ENCODE measurements at places on chromosomes 12 and 14.

DNA sequence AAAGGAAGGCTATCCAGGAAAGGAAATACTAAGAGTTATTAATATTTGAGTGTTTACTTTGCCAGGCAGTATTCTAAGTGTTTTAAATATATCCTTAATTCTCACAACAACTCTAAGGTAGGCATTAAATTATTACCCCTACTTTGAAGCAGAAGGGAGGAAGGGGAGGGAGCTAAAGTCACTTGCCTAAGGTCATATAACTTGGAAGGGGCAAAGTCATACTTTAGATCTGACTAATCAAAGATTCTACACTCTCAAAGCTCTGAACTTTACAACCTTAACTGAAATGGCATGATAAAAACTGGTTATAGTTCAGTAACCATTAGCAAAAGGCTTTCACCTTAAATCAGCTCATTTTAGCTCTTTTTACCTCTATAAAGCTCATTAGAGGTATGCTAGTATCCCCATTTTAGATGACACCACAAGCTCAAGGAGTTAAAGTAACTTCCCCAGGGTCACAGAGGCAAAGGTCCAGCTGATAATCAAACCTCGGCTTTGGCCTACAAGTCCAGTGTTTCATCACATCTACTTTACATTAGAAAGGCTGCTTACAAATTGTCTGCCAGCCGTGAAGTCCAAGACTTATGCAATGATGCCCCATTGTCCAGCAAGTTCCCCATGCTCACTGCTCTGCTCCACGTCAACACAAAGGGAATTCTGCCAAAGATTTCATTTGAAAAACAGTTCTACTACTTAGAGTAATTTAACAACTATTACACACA lies 223.9 kb downstream of the MED13L start:
- no peak for DNase-seq

- DNase-seq: peak; percentile 31
These were observed 8.9 kb downstream of the APAF1 start for GRCh38 chr12:98653866-98654493.

DNA sequence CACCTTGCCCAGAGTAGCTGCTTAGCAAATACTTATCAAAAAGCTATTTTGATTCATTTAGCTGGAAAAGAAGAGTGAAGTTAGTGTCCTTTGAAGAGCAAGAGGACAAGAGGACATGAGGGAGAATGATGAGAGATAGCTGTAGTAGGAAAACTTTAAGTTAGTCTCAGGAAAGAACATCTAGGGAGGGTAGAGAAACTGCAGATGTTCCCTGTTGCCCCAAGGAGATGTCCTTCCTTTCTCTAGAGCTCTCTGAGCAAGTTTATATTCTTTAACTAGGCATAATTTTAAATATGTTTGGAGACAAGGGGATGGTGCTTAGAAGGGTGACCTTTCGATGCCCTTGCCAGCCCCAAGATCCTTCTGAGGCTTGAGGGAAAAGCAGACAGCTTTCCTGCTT lies 529.1 kb upstream of the TBX3 start:
- DNase-seq: no peak

DNA sequence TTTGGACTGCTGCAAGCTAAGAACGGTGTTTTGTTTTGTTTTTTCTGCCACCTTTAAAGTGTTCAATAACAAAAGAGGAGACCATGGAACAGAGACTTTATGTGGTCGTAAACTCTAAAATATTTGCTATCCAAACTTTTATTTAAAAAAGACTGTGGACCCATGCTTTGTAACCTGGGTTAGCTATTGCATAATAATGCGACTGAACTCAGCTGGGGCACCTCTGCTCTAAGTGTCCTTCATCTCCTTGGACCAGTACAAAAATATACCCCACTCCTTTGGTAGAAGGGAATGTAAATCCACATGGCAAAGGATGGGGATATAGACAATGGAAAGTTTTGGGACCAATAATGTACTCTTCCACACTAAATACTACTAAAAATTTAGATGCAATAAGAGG lies 65.5 kb downstream of the GPATCH2L start:
- DNase-seq: no peak

DNA sequence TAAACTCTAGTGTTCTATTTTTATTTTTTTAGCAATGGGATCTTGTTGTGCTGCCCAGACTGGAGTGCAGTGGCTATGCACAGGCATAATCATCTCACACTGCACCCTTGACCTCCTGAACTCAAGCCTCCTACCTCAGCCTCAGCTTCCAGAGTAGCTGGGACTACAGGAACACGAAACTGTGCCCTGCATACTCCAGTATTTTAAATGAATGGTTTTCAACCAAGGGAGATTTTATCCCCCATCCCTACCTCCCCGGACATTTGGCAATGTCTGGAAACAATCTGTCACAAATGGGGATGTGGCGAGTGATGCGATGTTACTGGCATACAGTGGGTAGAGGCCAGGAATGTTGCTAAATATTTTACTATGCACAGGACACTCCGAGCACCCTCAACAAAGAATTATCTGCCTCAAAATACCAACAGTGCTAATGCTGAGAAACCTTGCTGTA lies 2.1 kb downstream of the CBX5 start:
- DNase-seq: no peak

- peak; percentile 89 for DNase-seq
These were observed 100.8 kb downstream of the PPHLN1 start for GRCh38 chr12:42426746-42427145.

DNA sequence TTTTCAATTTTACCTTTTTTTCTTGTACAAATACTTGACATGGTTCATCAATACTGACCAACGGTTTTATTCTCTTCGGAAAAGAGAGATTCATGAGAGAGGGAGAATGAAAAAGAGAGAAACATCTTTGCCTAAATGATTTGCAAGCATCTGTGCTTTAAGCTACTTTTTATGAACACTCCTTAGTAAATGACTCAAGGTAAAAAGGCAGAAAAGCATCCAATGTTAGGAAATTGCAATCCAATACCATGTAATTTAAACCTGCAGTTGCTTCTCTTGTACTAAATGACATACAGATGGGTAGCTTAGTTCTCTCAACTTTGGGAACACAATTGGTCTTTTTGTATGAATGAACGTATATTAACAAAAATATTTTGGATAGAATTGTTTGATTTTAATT lies 46.1 kb downstream of the MSRB3 start:
- no peak for DNase-seq

DNA sequence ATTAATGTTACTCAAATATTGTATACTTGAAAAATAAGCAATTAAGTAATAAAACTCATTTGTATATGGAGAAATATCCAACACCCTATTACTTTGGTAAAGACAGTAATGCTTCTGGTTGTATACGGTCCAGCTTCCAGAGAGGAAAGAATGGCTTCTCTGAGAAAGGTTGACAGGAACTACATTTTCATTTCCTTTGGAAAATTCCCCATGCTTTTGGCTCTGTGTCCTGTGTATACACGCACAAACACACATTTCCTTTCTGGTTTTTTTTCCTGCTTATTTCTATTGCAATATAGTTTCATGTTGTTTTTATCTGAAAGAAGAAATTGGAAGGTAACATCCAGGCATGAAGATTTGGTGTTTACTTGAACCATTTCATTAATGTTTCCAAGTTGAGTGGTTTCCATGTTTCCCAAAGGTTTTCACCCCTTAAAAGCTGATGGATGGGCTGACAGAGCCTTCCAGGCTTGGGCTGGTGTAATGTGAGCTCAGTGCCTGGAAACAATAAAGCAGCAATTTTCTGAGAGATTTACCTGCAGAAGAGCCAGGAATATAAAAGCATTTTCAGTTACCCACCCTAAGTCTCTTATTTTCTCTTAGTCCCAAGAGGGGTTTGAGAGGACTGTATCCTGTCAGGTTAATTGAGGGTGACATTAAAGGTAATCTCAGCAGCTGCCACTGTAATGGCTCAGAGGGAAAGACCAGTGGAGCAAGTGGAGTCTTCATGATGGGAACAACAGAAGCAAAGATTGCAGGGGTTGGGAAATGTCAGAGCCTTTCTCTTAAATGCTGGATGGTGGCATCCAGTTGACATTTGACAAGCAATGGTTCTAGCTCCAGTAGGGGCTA lies 33.4 kb upstream of the TMTC1 start:
- DNase-seq: no peak

DNA sequence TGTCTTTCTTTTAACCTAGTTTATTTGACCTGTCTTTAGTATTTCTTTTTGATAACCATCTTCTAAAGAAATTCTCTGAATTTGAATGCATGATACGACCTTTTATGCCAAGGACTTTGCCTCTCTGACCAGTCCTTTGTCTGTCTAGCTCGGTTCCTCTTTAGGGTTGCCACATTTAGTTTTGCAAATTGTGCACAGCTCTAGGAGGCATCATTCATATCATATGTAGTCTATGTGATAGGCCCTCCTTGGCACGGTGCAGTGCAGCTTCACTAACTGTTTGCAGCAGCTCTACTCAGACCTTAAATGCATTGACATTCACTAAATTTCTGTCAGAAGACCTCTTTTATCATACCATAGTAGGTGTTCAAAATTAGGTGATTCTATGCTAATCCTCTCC lies 75.6 kb downstream of the USP15 start:
- DNase-seq: no peak

DNA sequence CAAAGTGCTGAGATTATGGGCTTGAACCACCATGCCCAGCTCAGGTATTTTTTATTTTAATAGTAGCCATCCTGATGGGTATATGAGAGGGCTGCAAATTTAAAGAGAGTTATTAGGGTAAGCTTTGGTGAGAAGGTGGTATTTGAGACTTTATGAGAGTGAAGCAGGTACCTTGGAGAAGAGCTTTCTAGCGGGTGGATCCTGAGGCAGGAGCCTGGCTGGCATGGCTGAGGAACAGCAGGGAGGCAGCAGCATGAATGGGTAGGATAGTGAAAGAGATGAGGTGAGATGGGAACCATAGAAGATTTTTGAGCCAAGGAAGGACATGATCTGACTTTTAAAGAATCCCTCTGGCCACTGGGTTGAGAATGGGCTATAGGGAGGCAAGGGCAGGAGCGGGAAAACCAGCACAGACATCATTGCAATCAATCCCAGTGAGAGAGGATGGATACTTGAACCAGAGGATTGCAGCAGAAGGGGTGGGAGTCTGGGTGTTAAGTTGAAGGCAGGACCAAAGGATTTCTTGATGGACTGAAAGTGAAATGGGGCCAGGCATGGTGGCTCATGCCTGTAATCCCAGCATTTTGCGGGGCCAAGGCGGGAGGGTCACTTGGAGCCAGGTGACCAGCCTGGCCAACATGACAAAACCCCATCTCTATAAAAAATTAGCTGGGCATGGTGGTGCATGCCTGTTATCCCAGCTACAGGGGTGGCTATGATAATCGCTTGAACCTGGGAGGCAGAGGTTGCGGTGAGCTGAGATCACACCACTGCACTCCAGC lies 5.7 kb downstream of the SVOP start:
- DNase-seq: no peak

- no peak for DNase-seq
These were observed 25.9 kb upstream of the EDDM3A start for GRCh38 chr14:20719777-20720176.

DNA sequence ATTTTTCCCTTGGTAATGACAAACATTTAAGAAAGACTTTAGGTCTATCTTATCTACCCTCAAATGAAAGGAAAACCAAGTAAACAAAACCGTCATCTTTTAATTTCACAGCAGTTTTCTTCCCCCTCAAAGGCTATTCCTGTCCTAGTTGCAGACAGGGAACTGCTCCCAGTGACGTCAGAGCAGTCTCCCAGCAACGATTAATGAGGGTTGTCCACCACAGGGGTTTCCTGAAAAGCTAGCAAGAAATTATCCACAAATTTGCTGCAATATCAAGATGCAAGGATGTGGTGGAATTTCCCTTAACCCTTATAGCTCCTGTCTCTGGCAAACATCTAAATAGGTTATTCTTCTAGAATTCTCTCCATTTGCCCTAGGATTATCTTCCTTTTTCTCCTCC lies 89.1 kb upstream of the STAC3 start:
- peak; percentile 57 for DNase-seq
